Stimulated activated CD8-positive, alpha-beta memory T cell treated with anti-CD3 and anti-CD28 coated beads, Interleukin-7, amount 100 ng/mL, for 1 hour (primary cell): ENCODE measurements at places on chromosomes 16 and 17.
A peak's percentile ranks its signal among the peaks of the same experiment; 100 is the strongest.

DNA sequence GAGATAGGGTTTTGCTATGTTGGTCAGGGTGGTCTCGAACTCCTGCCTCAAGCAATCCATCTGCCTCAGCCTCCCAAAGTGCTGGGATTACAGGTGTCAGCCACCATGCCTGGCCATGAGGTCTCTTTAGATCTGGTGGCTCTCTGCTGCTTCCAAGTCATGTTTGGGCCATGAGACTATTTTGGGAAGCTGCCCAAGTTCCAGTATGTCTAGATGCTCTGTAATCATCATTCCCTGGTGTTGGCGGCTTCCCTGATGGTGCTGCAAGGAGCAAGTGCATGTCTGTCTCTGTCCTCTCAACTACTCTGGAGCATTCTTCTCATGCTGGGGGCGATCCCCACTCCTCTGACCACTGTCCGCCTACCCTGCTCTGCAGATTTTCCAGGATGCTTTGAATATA is 6.4 kb upstream of the ODF4 start:
- DNase-seq, result no peak

DNA sequence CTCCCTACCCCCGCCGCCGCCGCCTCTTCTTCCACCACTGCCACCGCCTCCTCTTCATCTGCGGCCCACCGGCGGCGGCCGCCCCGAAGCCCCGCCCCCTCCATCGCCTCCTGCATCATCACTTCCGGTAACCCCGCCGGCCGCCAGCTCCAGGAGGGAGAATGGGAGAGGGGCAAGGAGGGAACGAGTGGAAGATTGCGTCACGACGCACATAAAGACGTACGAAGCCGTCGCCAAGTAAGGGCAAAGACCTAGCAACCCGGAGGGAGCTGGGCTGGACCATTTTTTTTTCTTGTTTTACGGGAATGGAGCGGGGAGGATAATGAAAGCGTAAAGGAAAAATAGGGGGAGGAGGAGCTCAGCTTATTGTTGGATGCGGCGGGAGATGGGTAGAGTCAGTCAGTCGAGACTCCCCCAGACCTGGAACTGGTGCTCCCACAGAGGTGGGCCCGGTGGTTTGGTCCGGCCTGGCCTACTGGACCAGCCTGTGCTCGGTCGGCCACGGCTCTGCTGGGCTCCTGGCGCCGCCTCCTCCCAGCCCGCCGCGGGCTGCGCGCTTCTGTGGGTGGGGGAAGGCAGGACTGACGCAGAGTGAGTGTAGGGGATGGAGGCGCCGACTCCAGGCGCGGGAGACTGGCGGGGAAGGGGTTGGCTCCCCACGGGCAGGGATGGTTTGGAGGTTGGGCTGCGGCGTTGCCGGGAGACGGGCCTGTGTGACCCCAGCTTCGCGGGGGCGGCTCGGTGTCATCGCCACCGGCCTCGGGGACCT is at the start of the genes DCUN1D3 and LYRM1:
TSS of gene DCUN1D3 (minus strand) at position 60 of the 769 bp plus-strand sequence. CDS start 37,820 bp downstream, outside the sequence.
TSS of gene LYRM1 (plus strand) at position 473 of the 769 bp plus-strand sequence. CDS start 14,785 bp downstream, outside the sequence.
- peak; percentile 73 for DNase-seq

- no peak for DNase-seq
Measured at GRCh38 chr17:70138291-70138865, 31.0 kb upstream of the KCNJ2 start.

- no peak for DNase-seq
Measured at GRCh38 chr16:19583665-19584300, 28.3 kb downstream of the VPS35L start.

- DNase-seq, result no peak
Measured at GRCh38 chr16:46783800-46784199, 35.7 kb upstream of the MYLK3 start.
